ENCODE measurements at places on chromosomes 5 and 9.

DNA sequence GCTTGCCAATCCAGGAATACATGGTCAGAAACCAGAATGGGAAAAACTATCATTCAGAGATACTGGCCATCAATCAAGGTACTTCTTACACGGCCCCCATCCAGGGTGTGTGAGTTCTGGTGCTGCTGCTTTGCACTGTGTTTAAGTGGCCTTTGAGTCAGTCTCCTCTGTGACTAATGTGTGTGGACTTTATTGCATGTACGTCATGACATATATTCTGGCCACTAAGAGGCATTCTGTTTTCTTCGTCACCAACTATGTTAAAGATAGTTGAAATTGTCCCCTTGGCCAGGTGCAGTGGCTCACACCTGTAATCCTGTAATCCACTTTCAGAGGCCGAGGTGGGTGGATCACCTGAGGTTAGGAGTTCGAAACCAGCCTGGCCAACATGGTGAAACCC, 8.5 kb downstream of the EXOSC3 start:
- no peak for DNase-seq

- no peak for DNase-seq
Measured at GRCh38 chr5:961711-962240, 46.8 kb upstream of the NKD2 start.

GRCh38 chr9:109861918-109862317, 81.9 kb downstream of the PALM2AKAP2 start:
- no peak for DNase-seq

DNA sequence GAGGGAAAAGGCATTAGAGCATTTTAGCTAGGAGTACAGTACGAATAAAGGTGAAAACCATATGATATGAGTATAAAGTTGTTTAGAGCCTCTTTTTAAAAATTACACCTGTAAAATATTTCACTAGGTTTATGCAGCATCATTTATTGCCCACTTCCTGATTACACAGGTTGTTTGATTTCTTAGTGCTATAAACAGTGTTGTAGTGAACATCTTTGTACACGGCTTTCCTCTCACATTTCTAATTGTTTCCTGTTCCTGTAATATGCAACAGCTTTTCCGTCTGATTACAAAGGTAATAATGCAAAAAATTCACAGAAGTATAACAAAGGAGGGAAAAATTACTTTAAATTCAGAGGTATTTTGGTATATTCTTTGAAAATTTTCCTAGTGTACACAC, 13.0 kb downstream of the STOM start:
- DNase-seq: no peak

DNA sequence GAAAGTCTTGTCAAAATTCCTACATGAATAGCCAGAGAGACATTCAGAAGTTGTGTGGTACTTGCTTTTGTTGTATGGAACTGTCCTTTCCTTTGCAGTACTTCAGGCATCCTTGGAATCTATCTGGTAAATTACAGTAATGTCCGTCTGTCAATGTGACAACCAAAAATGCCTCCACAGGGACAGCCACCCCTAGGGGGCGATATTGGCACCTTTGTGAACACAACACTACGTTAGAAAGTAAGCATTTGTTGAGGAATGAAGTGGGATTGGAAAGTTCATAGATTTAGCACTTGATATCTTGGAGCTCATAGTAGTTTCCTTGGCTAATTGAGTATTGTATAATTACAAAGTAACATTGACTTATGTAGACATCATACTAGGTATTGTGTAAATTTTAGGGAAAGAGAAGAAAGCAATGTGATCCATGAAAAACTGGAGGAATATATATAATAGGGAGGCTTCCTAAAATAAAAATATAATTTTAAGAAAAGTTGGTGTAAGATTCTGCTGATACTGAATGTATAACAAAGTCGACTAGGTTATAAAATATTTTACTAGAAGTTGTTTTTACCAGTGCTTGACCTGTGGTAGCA, 32.7 kb downstream of the TMEFF1 start:
- no peak for DNase-seq

- no peak for DNase-seq
Measured at GRCh38 chr9:116594547-116594946, 92.6 kb upstream of the TRIM32 start.
